ENCODE measurements at places on chromosomes 7 and 10.

DNA sequence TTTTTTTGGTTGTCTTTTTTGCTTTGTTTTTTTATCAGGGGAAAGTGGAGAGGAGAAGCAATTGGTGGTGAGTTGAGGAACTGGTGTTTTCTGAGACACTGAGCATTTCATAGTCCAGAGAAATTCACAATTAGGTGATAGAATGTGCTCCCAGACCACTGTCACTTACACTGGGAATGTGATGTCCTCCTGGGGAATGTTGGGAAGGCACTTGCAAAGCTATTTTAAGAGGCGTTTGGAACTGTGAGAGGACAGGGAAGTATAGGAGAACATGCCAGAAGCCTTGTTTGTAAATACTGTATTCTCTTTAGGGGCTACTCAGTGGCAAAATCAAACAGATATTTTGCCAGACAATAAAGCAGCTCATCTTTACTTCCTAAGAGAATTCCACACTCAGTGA lies 16.0 kb downstream of the CHRM2 start:
- DNase-seq = no peak

GRCh38 chr7:123498601-123499000 lies 35.8 kb downstream of the IQUB start:
- DNase-seq = no peak

DNA sequence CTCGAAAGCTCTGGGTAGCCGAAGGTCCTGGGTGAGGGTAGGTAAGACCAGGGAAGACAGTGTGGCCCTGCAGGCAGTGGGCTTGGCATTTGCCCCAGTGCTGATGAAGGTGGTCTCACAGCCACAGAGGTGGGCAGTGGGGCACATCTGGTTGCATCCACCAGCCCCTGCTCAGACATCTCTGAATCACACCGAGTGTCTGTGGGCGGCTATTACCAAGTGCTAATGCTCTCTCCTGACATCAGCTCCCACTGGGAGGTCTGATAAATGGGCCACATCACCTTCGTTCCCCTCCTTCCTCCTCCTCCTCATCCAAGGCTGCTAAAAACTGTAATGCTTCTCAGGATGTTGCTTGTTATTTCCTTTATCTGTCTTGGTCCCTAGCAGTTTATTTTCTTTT lies 330.9 kb upstream of the COBL start:
- no peak for DNase-seq

DNA sequence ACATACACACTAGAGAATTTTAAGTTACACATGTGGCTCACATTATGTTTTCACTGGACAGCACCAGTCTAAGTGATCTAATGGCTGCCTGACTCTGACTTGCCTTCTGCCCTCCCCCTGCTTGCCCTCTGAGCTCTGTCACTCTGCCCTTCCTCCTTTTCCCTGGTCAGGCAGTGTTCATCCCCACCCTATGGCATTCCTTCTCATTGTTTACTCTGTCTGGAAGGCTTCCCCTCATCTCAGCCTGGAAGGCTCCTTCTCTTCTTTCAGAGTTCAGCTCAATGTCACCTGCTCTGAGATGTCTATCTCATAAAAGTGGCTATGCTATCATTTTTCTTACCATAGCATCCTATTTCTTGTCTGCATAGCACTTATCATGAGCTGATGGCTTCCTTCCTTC lies 305.7 kb downstream of the BMPER start:
- DNase-seq = no peak

- DNase-seq = no peak
These were observed 118.5 kb downstream of the AMPH start for GRCh38 chr7:38512704-38513103.

- DNase-seq = peak; percentile 27
These were observed 6.9 kb upstream of the ATP6V0E2 start for GRCh38 chr7:149866779-149867447.

GRCh38 chr7:35556515-35557471 lies 138.1 kb downstream of the HERPUD2 start:
- DNase-seq = no peak

- no peak for DNase-seq
These were observed 59.1 kb upstream of the INPP5A start for GRCh38 chr10:132478341-132479023.

DNA sequence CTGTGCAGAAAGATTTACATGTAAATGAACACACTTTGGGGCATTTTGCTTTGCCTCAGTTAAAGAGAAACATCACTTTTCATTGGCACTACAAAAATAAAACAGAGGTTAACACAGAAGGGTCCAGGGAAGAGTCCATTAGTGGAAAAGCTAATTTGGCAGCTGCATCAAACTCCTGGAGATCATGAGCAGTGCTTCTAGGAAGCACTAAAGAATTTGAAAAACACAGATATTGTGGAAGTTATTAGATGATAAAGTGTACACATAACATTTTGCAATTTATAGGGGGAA lies 161.2 kb downstream of the LRRTM3 start:
- no peak for DNase-seq

DNA sequence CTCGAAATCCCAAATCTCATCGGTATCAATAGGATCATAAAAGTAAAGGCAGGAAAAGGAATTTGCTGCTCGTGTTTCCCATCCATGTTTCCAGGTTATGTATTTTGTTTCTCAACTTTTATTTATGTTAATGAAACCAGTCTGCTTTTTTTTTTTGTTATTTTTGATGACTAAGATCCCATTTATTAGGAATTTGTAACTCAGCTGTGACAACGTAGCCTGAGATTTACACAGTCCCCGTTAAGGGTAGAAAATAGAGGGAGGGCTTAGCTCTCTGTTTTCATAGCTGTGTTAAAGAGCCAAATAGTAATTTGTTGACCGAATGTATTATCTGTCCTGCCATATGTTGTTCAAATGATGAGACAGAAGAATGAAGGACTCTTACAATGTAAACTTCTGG lies 164.0 kb downstream of the MGMT start:
- no peak for DNase-seq

DNA sequence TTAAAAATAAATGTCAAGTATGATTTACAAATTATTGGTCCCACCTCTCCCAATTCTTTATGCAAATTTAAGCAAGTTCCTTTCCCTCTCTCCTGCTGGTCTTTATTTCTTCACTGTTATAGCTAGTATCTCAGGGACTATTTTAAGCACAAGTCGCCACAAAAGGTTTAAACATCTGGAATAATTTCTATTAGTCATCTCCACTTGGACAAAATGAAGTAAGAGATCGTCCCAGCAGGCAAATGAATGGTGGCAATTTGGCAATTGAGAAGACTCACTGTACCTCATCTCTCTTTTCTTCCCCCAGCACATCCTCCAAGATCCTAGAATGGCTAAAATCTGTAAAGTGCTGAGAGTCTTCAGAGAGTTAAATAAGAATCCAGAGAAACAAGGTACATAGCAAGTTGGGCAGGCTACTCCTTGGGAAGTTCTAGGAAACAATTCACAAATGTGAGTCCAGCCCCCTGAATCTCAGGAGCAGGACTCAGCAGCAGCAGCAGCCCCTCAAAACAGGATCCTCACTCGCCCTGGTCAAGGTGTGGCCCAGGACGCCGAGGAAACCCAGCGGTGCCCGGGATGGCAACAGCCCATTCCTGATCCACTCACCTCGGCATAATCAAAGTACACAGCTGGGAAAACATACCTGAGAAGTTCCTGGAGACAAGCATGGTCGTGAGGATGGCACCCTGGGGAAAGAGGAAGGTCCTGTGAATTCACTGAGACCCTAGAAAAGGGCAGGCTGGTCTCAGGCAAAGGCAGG lies 30.3 kb upstream of the NDST2 start:
- no peak for DNase-seq

GRCh38 chr7:1452205-1452604 lies 7.1 kb downstream of the MICALL2 start:
- DNase-seq = no peak

DNA sequence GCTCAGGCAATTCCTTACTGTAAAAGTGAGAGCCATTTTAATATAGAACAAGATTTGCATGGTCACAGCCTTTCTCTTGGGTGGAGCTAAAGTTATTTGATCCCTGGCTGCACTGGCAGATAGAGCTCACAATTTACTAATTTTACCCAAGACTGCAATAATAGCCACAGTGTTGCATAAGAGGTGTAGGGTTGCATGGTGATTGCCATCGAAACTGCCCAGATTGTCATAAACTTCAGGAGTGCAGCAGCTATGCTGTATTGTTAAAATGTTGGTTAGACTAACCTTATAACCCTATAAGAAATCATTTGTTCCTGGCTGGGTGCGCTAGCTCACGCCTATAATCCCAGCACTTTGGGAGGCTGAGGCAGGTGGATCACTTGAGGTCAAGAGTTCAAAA lies 50.0 kb downstream of the VCL start:
- peak; percentile 8 for DNase-seq

DNA sequence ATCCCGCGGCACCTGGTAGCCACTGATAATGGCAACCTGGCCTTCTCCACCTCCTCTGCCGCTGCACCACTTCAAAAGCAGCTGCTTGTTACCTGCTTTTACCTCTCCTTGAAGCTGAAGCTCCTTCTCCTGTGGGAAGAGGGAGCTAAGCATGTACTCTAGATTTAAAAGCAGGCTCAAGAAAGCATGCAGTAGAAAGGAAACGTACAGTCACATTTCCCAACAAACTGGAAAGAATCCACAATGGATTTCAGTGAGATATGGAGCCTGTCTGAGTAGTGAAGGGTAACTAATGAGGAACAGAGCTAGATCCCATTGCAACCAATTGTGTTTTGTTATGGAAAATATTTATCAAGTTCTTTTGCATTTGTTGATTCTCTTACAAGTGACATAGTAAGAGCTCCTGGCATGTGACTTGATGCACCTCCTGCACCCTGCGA lies 457.4 kb upstream of the GALNT17 start:
- no peak for DNase-seq

- no peak for DNase-seq
These were observed 54.2 kb downstream of the EMX2 start for GRCh38 chr10:117596706-117597105.
